Endothelial cell (in vitro differentiated cells): ENCODE measurements at places on chromosomes 3 and 15.

- no peak for DNase-seq
These were observed 339.6 kb downstream of the EPHB1 start for GRCh38 chr3:135134684-135135075.

DNA sequence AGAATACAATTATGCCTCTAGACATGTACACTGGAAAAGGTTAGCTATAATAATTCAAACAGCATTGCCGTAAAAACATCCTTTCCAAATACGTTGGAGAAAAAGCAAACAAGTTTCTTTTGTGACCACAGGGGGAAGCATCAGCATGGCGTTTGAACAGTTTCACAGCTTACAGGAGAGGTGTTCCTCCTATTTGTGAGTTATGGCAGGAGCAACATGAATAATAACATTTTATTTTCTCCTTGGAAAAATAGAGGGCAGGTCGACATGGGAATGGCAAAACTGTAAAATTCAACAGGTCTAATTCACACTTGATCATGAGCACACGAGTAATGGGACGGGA, 39.7 kb upstream of the GADL1 start:
- no peak for DNase-seq

- peak; percentile 37 for DNase-seq
These were observed 5.3 kb downstream of the TUBGCP4 start for GRCh38 chr15:43376017-43376705.

DNA sequence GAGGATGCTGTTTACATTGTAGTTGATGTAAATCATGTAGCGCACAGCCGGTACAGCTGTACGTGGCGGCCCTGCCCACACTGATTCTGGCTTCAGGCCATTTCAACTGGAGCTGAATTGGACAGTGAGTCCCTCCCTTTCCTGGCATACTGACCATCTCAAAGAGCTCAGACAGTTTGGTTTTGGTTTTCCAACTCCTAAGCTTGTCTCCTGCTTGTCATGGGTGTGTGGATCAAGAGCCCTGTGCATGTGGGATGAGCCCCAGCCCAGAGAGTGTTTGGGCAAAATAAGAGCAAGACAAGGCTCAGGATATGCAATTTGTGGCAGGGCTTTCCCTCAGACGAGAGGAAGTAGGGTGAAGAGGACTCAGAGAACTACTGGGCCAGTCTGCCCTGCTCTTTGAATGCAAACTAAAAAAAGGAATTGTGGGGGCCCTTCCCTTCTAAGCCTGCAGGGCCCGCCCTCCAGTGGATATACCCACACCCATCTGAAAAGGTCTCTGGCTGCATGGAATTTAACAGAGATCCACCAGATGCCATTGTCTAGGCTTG, 13.3 kb downstream of the ITGA11 start:
- DNase-seq = no peak

DNA sequence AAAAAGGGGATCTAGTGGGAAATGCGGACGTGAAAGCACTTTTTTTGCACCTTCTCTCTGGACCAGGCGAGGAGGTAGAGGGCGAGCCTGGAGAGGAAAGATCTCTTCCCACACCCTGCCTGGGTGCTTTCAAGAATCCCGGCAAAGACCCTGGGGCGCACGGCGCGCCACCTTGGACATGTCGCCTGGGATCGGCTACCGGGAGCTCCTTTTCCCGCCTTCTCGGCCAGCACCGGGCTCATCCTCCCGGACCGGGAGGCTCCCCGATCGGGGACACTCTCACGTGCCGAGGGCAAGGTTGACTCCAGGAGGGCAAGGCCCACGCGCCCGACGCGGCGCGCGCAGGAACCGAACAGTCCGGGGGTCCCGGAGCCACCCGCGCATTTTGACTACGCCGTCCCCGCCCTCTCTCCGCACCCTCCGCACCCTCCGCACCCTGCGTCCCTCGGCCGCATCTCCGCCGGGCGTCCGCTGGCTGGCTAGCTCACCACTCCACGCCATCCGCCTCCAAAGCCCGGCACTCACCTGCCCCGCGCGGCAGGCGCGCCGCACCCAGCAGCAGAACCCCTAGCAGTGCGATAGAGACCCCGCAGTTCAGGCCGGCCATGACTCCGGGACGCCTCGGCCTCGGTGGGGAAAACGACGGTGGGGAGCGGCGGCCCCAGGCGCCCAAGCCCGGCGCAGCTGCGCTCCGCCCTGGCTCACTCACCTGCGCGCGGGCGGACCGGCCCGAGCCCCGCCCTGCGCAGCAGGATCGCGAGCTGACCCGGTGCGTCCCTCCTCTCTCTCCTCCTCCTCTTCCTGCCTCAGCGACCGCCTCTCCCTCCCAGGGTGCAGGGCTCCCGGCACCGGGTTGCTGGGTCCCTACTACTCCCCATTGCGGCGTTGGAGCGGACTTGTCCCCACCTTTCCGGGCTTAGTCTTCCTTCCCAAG, at the start of gene CDCP1:
CDCP1 (minus strand) TSS at position 698 of the 934 bp plus-strand sequence; CDS start at position 607, 91 bp downstream.
- no peak for DNase-seq

- peak; percentile 17 for DNase-seq
These were observed 1.5 kb downstream of the SEMA6D start for GRCh38 chr15:47718497-47719437.

DNA sequence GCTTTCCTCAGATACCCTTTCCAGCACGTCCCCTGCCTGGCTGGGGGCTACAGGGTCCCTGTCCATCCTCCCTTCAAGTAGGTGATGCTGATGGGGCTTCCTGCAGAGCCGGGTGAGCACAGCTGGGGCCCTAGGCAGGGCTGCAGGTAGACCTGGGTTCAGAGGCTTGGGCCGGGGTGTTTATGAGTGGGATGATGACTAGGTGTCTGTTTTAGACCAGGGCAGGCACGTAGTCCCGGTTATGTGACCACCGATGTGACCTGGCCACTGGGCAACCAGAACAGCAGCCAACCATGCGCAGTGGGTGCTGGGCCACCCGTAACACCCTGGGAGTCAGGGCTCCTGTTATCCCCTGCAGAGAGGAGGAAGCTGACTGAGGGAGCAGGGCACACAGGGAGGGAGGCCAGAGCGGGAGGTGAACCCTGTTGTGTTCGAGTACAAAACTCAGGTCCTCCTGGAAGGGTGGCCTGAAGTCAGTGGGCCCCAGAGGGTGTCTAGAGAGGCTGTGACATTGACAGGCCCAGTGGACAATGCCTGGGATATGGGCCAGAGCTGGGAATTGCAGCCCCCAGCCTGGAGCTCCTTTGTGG, 101.6 kb downstream of the PLXNA1 start:
- DNase-seq = no peak

DNA sequence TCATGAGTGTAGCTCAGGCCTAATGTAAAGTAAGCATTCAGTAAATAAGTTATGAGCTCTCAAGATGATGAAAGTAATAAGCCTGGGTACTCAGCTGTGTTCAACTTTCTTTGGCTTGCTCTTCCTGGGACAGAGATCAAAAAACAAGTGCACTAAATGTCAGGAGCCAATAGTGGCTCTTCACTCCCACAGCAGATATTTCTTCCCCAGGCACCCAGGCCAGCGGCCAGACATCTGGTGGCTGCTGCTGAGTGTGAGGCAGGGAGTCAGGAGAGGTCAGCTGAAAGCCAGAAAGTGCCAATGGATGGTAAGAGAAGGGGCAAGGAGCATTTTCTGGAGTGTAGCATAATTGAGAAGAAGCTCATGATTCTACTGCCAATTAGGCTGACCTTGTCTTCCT, 18.2 kb upstream of the ITGA11 start:
- DNase-seq = no peak

GRCh38 chr15:48564690-48565089, 80.8 kb downstream of the FBN1 start:
- no peak for DNase-seq

DNA sequence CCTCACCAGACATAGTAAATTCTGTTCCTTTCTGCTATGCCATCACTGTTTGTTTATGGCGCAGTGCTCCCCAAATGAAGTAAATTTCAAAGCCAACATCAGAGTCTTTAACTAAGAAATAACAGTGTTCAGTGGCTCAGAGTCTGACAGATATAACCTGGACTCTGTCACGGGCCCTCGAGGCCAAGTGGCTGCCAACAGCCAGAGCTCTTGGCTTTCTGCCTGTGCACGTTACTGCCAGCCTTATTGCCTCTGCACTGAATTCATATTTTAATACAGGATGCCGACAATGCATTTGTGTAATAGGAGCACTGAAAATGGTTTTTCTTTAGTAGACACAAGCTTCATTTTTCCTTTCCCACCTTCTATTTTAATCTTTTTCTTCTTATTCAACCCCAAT, 219.9 kb downstream of the NLGN1 start:
- DNase-seq = no peak

DNA sequence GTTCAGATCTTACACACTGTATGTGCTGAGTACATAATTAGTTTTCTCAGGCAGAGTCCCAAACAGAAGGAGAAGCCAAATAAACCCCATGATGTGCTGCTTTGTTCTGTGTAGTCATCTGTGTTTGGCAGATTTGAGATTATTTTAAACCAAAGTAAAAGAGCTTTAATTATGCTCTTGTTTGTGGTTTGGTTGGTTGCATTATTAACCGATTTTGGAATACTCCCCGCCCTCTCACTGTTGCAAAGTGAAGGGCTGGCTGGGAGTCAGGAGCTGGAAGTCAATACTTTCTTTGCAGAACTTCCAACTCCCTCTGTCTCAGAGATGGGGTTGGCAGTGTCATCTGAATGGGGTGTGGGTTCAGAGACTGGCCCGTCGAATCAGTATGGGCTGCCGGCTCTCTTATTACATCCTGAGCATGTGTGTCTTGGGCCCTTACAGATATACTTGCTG, 34.4 kb downstream of the SLCO3A1 start:
- DNase-seq = no peak

DNA sequence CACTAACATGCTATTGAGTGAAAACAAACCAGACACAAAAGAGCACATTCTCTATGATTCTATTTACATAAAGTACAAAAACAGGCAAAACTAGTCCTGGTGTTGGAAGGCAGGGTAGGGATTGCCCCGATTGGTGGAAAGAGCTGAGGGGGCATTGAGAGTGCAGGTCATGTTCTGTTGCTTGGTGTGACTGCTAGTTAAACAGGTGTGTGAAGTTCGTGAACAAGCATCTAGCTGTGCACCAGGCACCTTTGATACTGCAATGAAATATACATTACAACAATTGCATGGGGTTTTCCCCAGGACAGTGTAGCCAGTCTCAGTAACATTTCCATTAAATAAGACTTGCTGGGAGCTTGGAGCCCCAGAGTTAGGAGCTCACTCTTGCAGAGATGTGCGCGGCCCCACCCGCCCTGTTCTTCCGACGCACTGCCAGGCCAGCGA, 26.3 kb upstream of the THRB start:
- no peak for DNase-seq

DNA sequence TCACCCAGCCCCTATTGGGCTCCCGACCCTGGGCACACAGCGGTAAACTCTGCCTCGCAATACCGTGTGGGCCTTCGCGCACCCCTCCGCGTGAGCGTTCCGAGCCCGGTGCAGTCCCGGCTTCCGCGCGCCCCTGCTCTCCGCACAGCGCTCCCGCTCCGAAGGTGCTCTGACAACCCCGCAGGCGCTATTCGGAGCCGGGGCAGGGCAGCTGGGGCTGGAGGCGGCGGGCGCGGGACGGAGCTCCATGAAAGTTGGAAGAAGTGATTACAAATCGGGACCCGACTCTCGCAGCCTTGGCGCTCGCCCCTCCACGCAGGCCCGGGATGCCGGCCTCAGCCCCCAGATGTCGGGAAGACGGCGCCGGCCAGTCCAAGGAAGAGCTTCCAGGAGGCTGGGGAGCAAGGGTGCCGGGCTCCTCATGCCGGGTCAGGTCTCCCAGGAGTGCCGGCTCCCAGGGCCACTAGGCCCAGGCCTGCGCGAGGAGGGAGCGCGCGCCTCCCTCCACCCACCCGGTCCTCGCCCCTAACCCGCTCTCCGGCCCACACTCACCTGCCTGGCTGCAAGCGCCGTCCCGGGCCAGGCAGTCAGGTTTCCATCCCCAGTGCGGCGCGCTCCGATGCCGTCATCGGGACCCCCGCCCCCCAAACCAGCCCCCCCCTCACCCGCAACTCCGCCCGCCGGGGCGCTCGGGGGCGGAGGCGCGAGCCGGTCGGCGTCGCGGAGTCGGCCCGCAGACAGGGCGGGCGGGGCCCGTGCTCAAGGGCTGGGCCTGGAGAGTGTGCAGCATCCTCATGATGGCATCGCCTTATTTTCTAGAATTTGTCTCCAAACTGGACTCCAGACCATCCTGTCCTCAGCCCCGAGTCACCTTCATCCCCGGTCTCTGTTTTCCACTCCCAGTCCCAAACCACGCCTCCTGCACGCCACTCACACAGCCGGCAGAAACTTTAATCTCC, at the start of gene KIF7:
KIF7 (minus strand) TSS at position 621 of the 959 bp plus-strand sequence. CDS start 2,537 bp downstream, outside the sequence.
- DNase-seq = peak; percentile 53

- no peak for DNase-seq
These were observed 103.1 kb downstream of the CMSS1 start for GRCh38 chr3:99920481-99921376.

GRCh38 chr3:1404270-1404962, 311.6 kb downstream of the CNTN6 start:
- no peak for DNase-seq

GRCh38 chr3:88132894-88133293, 16.9 kb upstream of the C3orf38 start:
- DNase-seq = no peak

GRCh38 chr3:193784822-193785221, 191.8 kb downstream of the OPA1 start:
- no peak for DNase-seq

DNA sequence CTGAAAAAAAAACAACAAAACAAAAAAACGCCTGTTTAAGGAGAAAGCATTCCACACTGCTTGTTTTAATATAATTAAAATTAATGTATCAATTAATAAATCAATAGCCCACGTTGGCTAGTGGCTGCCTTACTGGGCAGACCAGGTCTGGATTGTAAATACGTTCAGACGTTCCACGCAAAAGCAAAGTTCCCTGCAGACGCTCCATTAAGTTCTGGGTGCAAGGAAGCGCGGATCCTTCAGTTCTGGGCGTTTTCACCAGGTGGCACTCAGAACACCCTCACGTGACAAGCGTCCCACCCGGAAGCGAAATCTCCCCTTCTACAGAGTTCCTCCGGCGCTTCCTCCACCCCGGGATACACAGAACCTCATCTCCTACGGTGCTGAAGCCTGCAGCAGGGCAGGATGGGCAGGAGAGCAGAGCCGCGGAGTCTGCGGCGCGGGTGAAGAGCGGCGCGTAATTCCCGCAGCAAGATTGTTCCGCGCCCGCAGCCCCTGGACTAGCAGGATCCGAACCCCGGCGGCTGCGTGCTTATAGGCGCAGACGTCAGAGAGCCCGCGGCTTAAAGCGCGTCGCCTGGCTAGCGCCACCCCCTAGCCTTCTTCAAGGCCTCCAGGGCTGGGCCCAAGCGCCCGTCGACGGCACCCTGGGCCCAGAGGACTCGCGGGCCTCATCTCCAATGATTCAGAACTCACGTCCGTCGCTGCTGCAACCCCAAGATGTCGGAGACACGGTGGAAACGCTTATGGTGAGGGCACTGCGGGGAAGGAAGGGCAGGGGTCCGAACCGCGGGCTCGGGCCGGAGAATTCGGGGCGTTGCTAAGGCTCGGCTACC, at the start of gene SLC25A38:
SLC25A38 (plus strand) TSS at position 326 of the 836 bp plus-strand sequence; CDS start at position 681, 355 bp downstream.
- peak; percentile 68 for DNase-seq

GRCh38 chr15:61946778-61947177, 113.5 kb downstream of the VPS13C start:
- DNase-seq = no peak

DNA sequence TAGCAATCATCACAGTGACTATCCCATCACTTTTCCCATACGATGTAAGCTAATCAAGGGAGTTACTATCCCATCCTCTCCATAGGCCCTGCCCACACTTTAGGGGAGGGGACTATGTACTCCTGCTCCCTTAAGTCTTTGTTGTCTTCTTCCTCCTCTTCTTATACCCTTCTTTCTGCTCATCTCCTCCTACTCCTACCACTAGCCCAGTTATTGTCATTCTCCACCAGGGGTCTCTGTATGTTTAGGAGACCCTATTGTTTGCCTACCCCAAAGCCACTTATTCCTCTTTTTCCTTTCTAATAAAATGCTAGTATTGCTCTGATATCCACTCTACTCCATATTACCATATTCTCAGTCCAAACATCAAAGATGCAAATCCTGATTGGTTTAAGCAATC, 27.8 kb downstream of the STAC start:
- DNase-seq = no peak
